ENCODE measurements at places on chromosomes 16 and 17.

DNA sequence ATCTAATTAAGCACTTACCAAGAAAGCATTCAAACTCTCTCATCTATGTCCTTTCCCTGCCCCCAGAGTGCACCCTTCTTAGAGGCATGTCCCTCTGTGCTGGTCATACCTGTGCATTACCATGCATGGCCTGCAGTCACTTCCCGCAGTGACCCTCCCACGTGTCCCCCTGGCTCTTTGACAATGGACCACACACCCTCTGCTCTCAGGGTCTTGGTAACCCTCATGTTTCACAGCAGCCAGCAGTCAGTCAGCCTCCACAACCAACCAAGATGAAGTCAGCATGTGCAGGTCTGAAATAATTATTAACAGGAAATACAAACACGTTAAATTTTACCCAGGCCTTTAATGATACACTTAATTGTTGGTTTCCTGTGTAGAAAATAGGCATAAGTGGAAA lies 10.1 kb downstream of the KRT33A start:
- DNase-seq: no peak

DNA sequence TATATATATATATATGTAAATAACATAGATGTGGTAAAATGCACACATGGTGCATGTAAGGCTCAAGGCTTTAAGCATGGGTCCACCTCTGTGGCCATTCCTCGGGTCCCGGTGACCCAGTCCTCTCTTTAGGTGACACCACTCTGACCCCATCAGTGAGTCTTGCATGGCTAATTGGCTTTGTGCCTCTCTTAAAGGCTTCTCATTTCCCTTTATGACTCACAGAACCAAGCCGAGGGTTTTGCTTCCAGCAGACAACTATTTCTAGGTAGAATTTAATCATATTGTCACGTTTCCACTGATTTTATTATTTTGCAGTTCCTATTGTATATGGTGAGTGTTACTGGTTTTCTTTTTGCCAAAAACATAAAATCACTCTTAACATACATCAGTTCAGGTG lies 59.7 kb downstream of the PLCG2 start:
- DNase-seq: no peak

- no peak for DNase-seq
These were observed 42.9 kb upstream of the CDRT4 start for GRCh38 chr17:15510361-15510760.

DNA sequence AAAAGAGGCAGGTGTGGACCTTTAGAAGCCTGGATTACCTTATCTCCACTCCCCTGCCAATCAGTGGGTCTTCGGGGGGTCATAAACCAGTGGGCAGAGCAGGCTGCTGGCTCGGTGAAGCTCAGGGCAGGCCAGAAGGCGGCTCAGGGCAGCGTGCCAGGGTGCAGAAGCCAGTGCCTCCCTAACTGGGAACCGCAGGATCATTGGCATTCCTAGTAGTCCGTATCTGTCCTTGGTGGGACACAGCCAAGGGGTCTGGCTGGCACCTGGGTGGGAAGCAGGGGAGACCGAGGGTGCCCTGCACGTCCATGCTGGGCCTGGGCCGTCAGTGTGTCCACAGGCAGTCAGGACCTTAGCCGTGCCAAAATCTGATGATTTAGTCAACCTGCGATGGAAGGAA lies 76.8 kb downstream of the SEC14L1 start:
- DNase-seq: no peak

- DNase-seq: no peak
These were observed 19.3 kb upstream of the ITGA2B start for GRCh38 chr17:44408786-44409185.

- no peak for DNase-seq
These were observed 181.4 kb downstream of the ENGASE start for GRCh38 chr17:79255926-79256585.

GRCh38 chr17:10471858-10472257 lies 2.5 kb upstream of the MYH4 start:
- DNase-seq: no peak

DNA sequence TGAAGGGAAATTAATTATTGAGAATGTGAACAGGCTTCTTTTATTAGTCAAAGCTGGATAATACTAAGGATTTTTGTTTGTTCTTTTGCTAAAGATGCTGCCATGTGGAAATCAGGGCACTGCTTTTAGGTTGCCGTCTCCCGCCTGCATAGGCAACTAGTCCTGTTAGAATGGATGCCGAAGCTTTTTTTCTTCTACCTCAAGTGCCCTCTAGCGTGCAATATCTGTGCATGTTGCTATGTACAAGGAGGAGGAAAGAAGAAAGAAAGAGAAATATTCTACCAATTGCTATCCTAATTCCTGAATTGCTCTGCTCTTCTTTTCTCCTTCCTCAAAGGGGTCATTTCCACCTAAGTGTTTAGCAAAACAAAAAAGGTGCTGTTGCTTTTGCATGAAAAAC lies 5.2 kb upstream of the CDH8 start:
- DNase-seq: no peak

DNA sequence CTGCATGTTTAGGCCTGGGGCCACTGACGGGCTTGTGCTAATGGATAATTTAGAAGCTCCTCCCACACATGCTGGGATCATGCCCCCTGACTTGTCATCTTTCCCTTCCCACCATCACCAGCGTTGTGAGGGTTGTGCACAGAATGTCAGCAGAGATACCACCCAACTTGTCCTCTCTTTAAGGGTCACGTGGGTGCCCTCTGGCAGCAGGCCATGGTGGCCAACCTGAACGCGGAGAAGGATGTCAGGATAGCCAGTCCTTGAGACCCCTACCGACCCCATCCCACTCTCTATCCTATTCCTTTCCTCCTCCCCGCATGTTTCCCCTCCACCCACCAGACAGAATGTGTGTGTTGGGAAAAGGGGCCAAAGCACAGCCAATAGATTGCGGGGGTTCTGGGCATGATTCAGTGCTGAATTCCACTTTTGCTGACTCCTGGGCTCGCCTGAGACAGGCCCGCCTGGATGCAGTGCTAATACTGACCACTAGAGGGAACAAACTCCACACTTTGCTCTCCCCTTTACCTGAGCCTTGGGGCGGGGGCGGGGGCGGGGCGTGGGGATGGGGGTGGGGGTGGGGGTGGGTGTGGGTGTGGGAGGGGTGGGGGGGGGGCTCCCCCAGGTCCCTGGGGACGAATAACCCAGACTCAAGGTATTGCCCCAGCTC lies at the start of gene GH2:
Gene GH2, minus strand, starts transcription at position 10 of the 667 bp plus-strand sequence. CDS start 143 bp downstream, outside the sequence.
- DNase-seq: peak; percentile 24

- DNase-seq: no peak
These were observed 27.1 kb downstream of the ARHGAP23 start for GRCh38 chr17:38455288-38455915.

GRCh38 chr16:66261826-66262225 lies 104.7 kb upstream of the CDH5 start:
- no peak for DNase-seq

DNA sequence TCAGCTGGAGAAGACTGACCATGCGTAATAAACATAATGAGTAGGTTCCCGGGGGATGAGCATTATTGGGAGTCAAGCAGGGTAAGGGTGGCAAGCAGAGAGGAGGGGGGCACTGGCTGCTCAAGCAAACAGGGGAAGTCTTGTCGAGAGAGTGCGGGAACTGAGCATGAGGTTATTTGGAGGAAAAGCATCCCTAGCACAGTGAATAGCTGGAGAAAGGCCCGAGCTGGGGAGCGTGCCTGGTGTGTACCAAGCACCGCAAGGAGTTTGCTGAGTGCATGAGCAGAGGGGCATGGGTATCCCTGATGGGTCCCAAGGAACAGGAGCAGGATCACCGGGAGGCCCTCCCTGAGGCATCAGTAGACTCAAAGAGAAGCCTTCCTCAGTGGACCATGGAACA lies 17.2 kb downstream of the CYTH1 start:
- no peak for DNase-seq

- no peak for DNase-seq
These were observed at the start of gene PABPN1L for GRCh38 chr16:88866151-88866920. TSS of gene PABPN1L (minus strand) at chr16:88866660. CDS start at chr16:88866606, 54 bp downstream.

DNA sequence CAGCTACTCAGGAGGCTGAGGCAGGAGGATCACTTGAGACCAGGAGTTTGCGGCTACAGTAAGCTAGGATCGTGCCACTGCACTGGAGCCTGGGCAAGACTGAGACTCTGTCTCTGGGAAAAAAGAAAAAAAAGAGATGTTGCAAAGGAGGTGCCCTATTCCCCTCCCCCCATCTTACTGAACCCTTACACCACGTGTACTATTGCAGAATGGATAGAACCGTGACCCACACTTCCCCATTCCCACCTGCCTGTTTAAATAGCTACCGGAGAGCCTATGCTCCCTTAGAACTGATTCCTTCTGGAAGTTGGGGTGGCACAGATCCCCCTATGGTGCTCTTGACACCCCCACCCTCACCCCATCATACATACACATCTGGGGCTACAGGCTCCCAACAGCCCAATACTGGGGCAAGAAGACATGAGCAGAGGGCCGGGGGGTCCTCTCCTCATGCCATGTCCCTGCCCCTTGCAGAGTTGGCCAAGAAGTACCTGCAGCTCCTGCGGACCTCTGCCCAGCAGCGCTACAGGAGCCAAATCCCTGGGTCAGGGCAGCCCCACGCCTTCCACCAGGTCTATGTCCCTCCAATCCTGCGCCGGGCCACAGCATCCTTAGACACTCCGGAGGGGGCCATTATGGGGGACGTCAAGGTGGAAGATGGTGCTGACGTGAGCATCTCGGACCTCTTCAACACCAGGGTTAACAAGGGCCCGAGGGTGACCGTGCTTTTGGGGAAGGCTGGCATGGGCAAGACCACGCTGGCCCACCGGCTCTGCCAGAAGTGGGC lies 35.7 kb downstream of the NLRC5 start:
- no peak for DNase-seq

- no peak for DNase-seq
These were observed 1.9 kb downstream of the KRTAP4-11 start for GRCh38 chr17:41116297-41116696.

DNA sequence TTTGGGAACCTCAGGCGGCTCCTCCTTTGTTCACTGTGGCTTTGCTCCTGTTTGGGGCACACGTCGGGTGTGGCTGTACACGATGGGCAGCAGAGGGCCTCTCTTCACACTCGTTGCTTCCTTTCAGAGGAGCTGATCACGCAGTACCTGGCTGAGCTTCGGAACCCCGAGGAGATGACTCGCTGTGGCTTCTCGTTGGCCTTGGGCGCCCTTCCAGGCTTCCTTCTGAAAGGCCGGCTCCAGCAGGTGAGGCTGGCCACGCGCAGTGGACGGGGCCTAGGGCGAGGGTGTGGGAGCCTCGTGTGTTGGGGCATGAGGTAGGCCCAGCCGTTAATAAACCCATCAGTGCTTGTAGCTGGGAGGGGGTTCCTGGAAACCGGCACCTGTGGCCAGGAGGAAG lies 85.0 kb upstream of the ZNF750 start:
- DNase-seq: no peak

- no peak for DNase-seq
These were observed 91.7 kb downstream of the PCTP start for GRCh38 chr17:55842405-55843158.

- no peak for DNase-seq
These were observed 204.7 kb downstream of the ENGASE start for GRCh38 chr17:79279320-79279719.

DNA sequence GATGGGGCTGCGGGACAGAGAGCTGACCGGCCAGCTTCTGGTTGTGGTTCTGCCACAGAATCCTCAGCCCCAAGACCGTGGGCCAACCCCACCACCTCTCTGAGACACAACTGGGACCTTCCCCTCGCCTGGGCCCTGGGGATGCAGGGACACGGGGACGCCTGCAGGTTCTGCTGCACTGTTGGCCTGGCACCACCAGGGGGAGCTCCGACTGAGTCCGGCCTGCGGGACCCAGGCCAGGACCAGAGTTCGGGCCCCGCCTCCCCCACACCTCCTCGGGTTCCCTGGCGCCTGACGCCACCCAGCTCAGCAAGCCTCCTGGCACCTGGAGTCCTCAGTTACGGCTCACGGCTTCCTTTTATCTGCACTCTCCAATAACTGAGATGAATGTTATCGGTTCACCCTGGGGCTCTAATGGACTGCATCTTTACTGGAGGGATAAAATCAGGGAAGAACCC lies 27.3 kb downstream of the TBC1D16 start:
- peak; percentile 69 for DNase-seq

- no peak for DNase-seq
These were observed 10.5 kb downstream of the POLDIP2 start for GRCh38 chr17:28346746-28347246.

DNA sequence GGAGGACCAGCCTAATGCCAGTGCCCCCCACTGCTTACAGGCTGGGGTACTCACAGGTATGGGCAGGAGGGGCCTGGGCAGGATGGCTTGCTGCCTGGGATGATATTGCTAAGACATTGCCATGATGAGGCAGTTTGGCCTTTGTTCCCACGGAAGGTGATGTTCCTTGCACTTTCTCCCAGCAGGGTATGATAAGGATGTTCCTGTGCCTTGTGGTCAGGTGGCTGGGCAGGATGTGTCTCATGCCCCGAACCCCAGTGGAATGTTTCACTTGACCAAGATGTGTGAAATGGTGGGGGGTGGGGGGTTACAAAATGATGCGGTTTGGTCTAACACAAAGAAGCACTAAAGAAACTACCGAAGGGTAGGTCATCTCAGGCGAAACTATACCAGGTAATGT lies 337.8 kb upstream of the ZFHX3 start:
- no peak for DNase-seq

DNA sequence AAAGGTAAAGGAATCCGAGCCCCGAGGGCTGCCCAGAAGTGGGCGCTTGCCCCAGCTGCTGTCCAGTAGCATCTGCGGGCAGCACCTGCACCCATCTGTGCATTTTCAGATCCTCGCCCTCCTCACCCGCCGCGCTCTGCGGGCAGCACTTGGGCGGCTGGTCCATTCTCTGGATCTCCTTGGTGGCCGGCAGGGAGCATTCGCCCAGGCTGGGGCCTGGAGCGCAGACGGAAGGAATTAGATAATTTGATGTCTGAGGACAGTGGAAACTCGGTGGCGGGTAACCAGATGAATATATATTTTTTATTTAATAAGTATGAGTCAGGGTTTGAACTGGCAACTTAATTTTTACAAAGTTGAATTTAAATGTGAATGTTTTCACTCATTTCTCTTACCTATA lies 88.5 kb downstream of the NPIPB11 start:
- no peak for DNase-seq

DNA sequence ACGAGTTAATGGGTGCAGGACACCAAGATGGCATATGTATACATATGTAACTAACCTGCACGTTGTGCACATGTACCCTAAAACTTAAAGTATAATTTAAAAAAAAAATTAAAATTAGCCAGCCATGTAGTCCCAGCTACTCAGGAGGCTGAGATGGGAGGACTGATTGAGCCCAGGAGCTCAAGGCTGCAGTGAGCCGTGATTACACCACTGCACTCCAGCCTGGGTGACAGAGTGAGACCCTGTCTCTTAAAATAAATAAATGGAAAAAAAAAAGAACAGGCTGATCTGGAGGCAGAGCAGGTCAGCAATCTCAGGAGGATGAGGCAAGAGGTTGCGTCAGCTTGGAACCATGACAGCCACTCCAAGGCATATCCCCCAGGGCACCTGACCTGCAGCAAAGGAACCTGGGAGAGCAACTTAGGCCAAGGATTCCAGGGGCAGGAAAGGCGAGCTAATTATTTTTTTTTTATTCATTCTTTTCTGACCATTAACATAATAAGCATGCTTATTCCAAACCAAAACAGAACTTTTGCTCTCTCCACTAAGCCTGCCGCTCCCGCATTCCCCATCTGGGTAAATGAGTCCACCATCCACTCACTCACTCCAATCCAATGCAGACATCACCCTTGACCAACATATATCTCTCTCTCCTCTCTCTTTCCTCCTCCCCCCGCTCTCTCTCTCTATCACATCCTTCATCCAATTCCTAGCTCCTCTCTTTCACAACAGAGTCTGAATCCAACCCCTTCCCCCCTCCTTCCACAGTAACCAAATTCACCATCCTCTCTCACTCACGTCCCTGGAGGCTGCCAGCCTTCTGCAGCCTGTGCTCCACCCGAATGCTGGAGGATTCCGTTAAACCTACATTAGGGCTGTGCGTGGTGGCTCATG lies 47.7 kb downstream of the TK2 start:
- no peak for DNase-seq

All from stimulated activated CD8-positive, alpha-beta memory T cell treated with anti-CD3 and anti-CD28 coated beads, Interleukin-4, amount 100 ng/mL, for 24 hours (primary cell).